Trophoblast cell (in vitro differentiated cells and primary cell): ENCODE measurements at places on chromosomes 13 and 19.

DNA sequence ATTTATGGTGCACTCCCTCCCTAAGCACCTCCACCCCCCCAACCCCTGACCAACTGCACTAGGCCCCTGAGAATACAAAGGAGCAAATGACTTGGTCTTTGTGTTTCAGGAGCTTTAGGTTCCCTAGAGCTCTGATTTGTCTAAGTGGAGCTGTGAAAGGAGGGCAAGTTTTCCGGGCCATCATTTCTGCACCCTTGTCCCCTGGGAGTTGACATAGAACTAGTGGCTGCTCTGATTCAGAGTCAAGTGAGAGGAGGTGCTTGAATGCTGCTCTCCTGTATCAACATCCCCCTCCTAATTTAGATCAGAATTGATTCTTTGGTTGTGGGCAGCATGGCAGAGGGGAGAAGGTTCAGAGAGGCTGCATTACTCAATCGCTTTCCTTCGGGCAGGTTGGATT lies 391.6 kb downstream of the KCNRG start:
- H3K36me3 ChIP-seq, result no peaks in the 10 kb centered on the region
- peaks cover 6% of the 10 kb centered on the region for H3K4me1 ChIP-seq
- H3K27ac ChIP-seq, result no peak overlapping the region
- H3K27me3 ChIP-seq, result no peaks in the 10 kb centered on the region
- DNase-seq, result no peak

- no peaks in the 10 kb centered on the region for H3K36me3 ChIP-seq
- no peak overlapping the region for H3K27ac ChIP-seq
- no peak for DNase-seq
Observed at GRCh38 chr13:50955798-50956197, 46.2 kb downstream of the RNASEH2B start.

DNA sequence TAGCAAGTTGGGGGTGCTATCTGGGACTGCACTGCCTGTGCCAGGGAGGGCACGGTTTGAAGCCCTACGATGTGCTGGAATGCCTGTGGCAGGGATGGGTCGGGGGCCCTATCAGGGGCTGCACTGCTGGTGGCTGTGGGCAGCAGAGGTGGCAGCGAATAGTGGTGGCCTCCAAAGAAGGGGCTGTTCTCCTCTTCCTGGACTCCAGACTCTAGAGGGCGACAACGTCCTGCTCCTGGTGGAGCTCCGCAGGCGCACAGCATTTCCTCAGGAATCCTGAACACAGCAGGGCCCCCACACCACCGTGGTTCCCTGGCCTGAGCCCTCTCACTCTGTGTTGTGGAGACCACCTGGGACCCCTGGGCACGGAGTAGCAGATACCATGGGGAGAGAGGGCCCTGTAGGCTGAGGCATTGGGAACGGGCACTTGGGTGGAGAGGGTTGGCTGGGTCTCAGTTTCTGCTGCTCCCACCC lies 145.6 kb downstream of the TNFRSF19 start:
- H3K36me3 ChIP-seq, result no peaks in the 10 kb centered on the region
- H3K27me3 ChIP-seq, result no peaks in the 10 kb centered on the region
- no peak overlapping the region for H3K4me3 ChIP-seq
- H3K27ac ChIP-seq, result no peak overlapping the region
- H3K4me1 ChIP-seq, result no peaks in the 10 kb centered on the region
- DNase-seq, result peak; percentile 23

DNA sequence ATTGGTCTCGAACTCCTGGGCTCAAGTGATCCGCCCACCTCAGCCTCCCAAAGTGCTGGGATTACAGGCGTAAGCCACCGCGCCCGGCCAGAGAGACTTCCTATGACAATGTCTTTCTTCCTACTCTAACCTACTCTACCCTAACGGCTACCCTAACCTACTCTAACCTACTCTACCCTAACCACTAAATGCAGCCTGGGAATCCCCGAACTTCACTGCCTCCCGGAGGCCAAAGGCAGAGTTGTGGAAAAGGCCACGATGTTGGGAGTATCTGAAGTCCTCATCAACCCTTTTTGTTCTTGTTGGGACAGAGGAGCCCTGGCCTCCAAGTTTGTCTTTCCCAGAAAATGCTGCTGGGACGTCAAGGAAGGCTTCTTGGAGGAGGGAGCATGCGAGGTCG lies 967 bp upstream of the NR2C2AP start:
- no peak overlapping the region for H3K4me3 ChIP-seq
- DNase-seq, result no peak
- peaks cover 10% of the 10 kb centered on the region for H3K36me3 ChIP-seq
- peaks cover 7% of the 10 kb centered on the region for H3K4me1 ChIP-seq
- H3K27ac ChIP-seq, result no peak overlapping the region

- H3K4me1 ChIP-seq, result no peaks in the 10 kb centered on the region
- no peak overlapping the region for H3K27ac ChIP-seq
- no peak overlapping the region for H3K4me3 ChIP-seq
- no peak for DNase-seq
Observed at GRCh38 chr13:28037399-28037798, 48.9 kb upstream of the URAD start.

- no peaks in the 10 kb centered on the region for H3K27me3 ChIP-seq
- H3K4me1 ChIP-seq, result no peaks in the 10 kb centered on the region
- H3K4me3 ChIP-seq, result no peak overlapping the region
- no peak for DNase-seq
Observed at GRCh38 chr13:41809962-41810361, 150.9 kb downstream of the VWA8 start.

GRCh38 chr19:13766095-13766481 lies 1.8 kb downstream of the MRI1 start:
- H3K4me3 ChIP-seq, result no peak overlapping the region
- H3K36me3 ChIP-seq, result peaks cover 36% of the 10 kb centered on the region
- no peak overlapping the region for H3K27ac ChIP-seq
- H3K27me3 ChIP-seq, result no peaks in the 10 kb centered on the region

- no peaks in the 10 kb centered on the region for H3K27me3 ChIP-seq
- no peak for DNase-seq
- no peaks in the 10 kb centered on the region for H3K36me3 ChIP-seq
Observed at GRCh38 chr13:101739382-101740178, 287.1 kb downstream of the ITGBL1 start.

DNA sequence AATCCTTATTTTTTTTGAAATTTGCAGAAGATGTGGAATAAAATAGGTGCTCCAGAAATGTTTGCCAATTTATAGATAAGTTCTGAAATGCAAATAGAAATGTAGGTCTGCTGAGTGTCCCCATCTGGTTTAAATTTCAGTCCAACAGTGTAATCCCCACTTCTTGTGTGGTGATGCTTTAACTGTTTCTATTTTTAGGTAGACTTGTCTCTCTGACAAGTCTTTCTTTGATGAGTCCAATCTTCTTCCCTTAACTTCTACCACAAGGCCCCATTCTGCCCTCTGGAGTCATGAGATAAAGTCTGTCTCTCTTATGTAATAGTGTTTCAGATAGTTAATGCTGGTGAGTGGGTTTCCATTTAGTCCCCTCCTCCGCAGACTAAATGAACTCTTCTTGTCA lies 390.4 kb downstream of the RFC3 start:
- H3K4me3 ChIP-seq, result no peak overlapping the region
- no peak overlapping the region for H3K27ac ChIP-seq
- peaks cover 3% of the 10 kb centered on the region for H3K4me1 ChIP-seq
- no peak for DNase-seq

DNA sequence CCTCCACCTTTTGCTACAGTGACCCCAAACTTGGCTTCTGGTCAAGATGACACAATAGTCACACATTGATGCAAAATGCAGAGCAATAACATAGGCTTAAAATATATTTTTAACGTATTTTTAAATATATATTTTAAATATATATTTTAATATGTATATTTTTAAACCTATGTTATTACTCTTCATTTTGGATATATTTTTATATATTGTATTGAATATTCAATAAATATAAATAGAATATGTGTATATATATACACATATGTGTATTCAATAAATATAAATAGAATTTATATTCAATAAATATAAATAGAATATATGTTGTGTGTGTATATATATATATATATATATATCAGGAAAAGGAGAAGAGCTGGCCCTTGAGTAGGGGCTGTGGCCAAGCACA lies 115.6 kb downstream of the POU4F1 start:
- no peaks in the 10 kb centered on the region for H3K27me3 ChIP-seq
- H3K36me3 ChIP-seq, result no peaks in the 10 kb centered on the region
- no peak overlapping the region for H3K4me3 ChIP-seq
- DNase-seq, result no peak

DNA sequence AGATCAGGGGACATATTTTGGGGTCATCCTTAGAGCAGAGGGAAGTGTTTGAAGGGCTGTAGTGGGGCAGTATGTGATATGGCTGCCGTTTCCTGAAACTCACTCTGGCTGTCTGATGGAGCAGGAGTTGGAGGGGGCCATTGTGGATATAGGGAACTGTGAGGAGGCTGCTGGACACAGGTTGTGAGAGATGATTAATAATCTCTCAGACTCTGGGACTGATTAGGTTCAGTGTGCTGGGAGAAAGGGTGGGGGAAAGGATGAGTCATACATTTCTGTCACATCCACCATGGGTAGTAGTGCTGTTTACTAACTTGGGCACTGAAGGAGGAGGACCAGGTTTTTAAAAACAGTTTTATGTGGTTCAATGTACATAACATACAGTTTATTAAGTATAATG lies 4.8 kb downstream of the B3GLCT start:
- no peaks in the 10 kb centered on the region for H3K36me3 ChIP-seq
- H3K27ac ChIP-seq, result no peak overlapping the region
- peaks cover 3% of the 10 kb centered on the region for H3K4me1 ChIP-seq
- H3K4me3 ChIP-seq, result no peak overlapping the region
- no peaks in the 10 kb centered on the region for H3K27me3 ChIP-seq

DNA sequence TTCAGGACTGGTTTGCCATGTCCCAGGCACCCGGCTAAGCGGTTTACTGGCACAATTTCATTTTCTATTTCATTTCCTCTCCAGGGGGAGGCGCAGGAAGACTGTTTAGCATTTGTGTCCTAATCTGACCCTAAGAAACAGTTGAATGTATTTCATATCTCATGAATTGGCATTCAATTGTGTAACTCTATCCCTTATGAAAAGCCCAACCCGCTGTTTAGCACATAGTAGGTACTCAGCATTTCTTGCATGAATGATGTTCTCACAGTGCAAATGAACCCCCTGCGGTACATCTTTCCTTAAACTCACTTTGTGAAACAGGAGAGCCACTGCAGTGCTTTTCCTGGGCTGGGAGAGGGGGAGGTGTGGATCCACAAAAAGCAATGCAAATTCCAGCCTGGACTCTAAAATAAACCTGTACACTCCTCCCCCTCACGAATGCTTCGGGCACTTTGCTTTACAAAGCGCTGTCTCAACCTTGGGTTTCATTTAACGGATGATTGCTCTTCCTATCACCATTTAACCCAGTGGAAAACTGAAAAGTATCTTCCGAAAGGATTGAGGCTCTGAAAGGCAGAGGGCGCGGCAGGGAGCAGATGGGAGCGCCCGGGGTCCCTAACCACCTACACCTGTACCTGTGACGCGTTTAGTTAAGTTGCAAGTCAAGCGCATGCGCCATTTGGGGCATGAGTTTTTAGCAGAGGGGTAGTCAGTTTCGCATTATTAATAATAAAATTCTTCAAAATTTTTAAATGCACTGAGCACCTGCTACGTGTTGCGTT lies 1.2 kb upstream of the EEF2 start:
- H3K4me3 ChIP-seq, result no peak overlapping the region
- no peaks in the 10 kb centered on the region for H3K27me3 ChIP-seq
- peaks cover 20% of the 10 kb centered on the region for H3K4me1 ChIP-seq
- H3K27ac ChIP-seq, result no peak overlapping the region
- peak; percentile 87 for DNase-seq
- peaks cover 29% of the 10 kb centered on the region for H3K36me3 ChIP-seq

- H3K4me3 ChIP-seq, result no peak overlapping the region
- H3K27me3 ChIP-seq, result no peaks in the 10 kb centered on the region
- no peaks in the 10 kb centered on the region for H3K36me3 ChIP-seq
- peaks cover 17% of the 10 kb centered on the region for H3K4me1 ChIP-seq
- no peak overlapping the region for H3K27ac ChIP-seq
Observed at GRCh38 chr13:41608839-41609177, 151.5 kb downstream of the RGCC start.

DNA sequence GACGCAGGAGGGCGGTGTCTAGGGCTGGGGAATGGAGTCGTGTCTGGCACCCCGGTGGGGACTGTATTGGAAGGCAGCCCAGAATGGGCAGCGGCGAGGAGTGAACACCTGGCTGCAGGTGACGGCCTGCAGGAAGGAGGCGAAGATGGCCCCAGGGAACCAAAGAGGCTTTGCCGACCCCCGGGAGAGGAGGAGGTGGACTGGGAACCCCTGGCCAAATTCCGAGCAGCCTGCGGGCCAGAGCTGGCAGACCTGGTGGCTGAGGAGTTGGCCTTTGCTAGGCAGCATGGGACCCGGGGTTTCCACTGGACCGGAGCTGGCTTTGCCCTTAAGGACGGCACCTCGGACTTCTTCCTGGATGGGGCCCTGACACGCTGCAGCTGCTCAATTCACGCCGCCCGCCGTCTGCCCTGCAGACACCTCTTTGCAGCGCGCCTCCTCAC lies 25.9 kb downstream of the ZSWIM9 start:
- H3K27me3 ChIP-seq, result no peaks in the 10 kb centered on the region
- DNase-seq, result no peak
- no peak overlapping the region for H3K4me3 ChIP-seq
- H3K36me3 ChIP-seq, result no peaks in the 10 kb centered on the region
- no peaks in the 10 kb centered on the region for H3K4me1 ChIP-seq

- no peaks in the 10 kb centered on the region for H3K4me1 ChIP-seq
- no peaks in the 10 kb centered on the region for H3K27me3 ChIP-seq
- DNase-seq, result no peak
- no peaks in the 10 kb centered on the region for H3K36me3 ChIP-seq
- H3K4me3 ChIP-seq, result no peak overlapping the region
Observed at GRCh38 chr13:74847966-74848365, 634.0 kb downstream of the TBC1D4 start.

DNA sequence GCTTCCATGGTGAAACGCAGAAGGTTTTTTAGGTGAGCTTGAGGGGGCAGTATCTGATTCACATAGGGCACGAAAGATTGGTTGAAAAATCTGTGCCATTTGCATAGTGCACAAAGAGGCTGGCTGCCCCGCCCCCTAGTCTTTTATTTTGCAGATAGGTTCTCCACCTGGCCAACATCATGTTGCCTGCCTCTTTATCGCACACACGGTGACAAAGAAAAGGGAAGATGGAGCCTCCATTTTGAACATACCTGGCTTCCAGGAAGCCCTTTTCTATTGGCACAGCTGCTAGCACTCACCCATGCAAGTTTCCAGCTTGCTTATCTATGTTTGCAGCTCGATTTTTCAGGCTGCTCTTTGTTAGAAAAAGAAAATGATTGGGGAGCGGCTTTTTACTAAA lies 316.2 kb upstream of the KLHL1 start:
- H3K4me1 ChIP-seq, result no peaks in the 10 kb centered on the region
- no peaks in the 10 kb centered on the region for H3K27me3 ChIP-seq
- H3K27ac ChIP-seq, result no peak overlapping the region
- no peaks in the 10 kb centered on the region for H3K36me3 ChIP-seq

GRCh38 chr19:46950526-46951170 lies 69.0 kb upstream of the NPAS1 start:
- no peak overlapping the region for H3K27ac ChIP-seq
- H3K4me3 ChIP-seq, result no peak overlapping the region
- no peaks in the 10 kb centered on the region for H3K27me3 ChIP-seq
- H3K36me3 ChIP-seq, result peaks cover 3% of the 10 kb centered on the region

GRCh38 chr13:50518781-50519201 lies 324.7 kb downstream of the DLEU7 start:
- no peak overlapping the region for H3K4me3 ChIP-seq
- H3K36me3 ChIP-seq, result no peaks in the 10 kb centered on the region
- no peak overlapping the region for H3K27ac ChIP-seq
- H3K27me3 ChIP-seq, result no peaks in the 10 kb centered on the region
- H3K4me1 ChIP-seq, result no peaks in the 10 kb centered on the region
- DNase-seq, result no peak

- peak; percentile 6 for DNase-seq
- no peak overlapping the region for H3K4me3 ChIP-seq
- no peaks in the 10 kb centered on the region for H3K27me3 ChIP-seq
- no peak overlapping the region for H3K27ac ChIP-seq
- H3K4me1 ChIP-seq, result no peaks in the 10 kb centered on the region
Observed at GRCh38 chr13:42497798-42498197, 76.2 kb upstream of the TNFSF11 start.
